ENCODE measurements at places on chromosomes 7 and 10.

DNA sequence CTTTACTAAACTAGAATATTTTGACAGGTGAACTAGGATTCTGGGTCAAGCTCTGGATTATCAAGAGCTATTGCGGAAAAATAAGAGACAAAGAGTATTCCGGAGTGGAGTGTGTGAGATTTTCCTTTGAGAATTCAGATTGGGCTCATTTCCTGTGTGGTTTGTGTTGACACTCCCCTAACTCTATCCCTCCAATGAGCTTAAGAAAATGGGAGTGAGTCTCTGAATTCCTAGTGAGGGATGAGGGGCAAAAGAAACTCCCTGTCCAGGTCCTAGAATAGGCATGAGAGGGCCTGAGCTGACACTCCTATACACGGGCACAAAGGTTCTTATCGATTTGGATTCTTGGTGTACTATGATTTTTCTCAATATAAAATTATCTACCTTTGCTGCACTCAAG, 10.2 kb downstream of the KLF14 start:
- DNase-seq, result no peak

DNA sequence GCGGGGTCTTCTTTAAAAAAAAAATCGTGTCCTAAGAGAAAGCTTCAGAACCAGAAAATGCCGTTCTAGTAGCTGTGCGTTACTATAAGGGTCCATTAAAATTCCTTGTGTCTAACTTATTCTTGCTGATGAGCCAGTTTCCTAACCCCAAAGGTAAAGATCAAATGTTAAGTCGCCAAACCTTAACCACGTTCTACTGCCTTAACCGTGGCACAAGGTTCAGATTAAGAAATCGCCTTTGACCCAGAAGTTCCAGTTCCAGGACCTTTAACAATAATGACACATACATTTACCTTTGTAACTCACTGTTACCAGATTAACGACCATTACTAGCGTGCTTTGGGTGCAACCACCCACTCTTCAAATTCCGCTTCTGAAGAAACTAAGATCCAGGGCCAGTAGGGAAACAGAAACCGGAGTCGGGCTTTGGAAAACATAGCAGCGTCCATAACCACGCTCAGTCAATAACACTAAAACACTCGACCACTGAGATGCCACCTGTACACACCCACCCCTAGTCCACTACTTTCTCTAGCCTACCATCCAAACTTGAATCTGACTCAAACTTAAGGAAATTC, 620 bp downstream of the BET1 start:
- no peak for DNase-seq

DNA sequence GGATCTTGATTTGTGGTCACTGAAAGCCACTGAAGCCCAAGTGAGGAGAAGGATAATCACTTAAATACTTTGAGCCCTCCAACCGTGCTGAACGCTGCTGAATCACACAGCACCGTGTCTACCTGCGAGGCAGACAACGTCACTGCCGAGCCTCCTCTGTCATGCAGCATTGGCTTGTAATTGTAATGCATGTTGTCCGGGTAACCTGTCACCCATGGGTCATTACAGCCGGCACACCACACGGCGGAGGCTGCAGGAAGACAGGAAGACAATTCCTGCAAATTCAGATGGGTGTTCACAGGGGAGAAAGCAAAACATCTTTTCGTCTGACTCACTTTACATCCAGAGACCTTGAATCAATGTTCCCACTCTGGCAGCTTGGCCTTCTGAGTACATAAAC, 546.1 kb upstream of the FOXK1 start:
- DNase-seq, result no peak

DNA sequence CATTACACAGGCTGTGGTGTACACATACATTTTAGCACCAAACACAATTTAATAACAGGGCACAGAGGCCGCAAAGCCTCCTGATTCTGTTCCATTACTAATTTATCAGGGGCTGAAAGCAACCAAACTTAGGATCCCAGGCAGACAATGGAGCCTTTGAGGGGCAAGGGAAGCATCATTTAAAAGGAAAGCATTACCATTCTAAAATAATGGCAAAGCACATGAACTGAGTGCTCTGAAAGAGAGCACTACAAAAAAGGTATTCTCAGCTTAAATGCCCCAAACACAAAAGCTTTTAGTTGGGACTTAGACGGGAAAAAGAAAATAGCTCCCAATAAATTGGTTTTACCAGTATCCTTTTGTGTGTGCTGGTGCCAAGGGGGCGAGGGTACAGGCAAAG, 282.0 kb upstream of the ETV1 start:
- DNase-seq, result no peak

GRCh38 chr7:145378197-145378596, 542.3 kb upstream of the TPK1 start:
- DNase-seq, result no peak

- DNase-seq, result no peak
Measured at GRCh38 chr10:30988831-30989435, 42.7 kb downstream of the ZNF438 start.

DNA sequence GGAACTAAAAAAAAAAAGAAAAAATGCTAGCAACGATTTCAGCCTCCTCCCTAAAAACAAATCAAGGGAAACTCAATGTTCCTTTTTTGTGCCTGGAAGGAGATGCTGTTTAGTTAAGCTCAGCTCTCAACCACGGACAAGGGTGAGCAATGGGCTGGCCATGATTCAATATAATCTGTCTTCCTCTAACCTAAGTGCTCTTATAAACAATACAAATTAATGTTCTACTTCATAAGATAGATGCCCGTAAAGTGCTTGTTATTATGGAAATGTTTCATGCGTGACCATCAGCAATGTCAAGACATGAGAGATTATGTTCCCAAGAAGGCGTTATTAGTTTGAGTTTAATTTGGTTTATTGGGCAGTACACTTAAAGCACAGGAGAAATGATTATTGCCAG, 320.3 kb downstream of the SFMBT2 start:
- no peak for DNase-seq

GRCh38 chr10:60942788-60943315, 1.1 kb downstream of the RHOBTB1 start:
- DNase-seq, result peak; percentile 18

DNA sequence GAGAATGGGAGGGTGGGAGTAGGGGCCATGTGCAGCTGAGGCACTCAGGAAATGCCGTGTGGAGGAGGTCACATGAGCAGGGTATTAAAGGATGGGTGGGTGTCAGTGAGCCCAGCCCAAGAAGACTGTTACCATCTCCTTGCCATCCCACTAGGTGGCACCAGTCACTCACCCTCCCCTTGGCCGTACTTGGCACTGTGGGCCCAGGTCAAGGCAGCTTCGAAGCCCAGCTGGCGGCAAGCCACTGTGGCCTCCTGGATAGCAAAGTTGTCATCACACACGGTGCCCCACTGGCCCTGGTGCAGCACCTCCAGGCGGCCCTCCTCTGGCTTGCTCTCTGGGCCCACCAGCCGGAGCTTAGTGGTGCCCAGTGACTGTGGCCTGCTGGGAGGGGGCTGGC, 5.4 kb downstream of the LOXL4 start:
- DNase-seq, result peak; percentile 61

GRCh38 chr7:128729494-128729893, 9.7 kb upstream of the CALU start:
- DNase-seq, result no peak

GRCh38 chr10:43395571-43396060, 13.4 kb downstream of the HNRNPF start:
- no peak for DNase-seq

DNA sequence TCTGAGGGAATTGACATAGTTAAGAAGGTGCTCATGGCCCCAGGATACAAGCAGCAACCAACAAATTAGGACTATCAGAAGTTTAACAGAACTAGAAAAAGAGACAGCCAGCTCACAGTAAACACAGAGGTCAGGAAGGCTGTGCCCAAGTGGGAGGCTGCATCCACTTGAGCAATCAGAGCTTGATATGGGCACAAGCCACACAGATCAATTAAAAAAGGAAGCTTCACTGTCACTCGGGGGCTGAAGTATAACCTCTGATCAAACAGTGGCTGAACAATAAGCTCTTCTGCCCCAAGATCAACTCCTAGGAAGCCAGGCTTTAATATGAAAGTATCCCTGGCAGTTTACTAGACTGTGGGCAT, 40.0 kb downstream of the ZNF438 start:
- DNase-seq, result no peak
